Fibroblast of villous mesenchyme (primary cell): ENCODE measurements at places on chromosomes 7 and 10. TPM values are rescaled to one million over a fixed set of nuclear protein-coding genes. Genes with fewer than 3 reads are reported as not detected.

Gene ZNF800
- total RNA-seq: 19.3 and 24.6 TPM in 2 replicates

Gene AFAP1L2
- 5.5 and 7.3 TPM in 2 replicates for total RNA-seq

Gene GPR146
- total RNA-seq: under 0.01 TPM in 1 of 2 replicates, not detected in the other

Gene DBNL
- total RNA-seq: 87.6 and 97.2 TPM in 2 replicates

Gene CNNM1
- 3.5 and 5.8 TPM in 2 replicates for total RNA-seq

Gene RSPH10B2
- total RNA-seq: 0.32 and 0.43 TPM in 2 replicates

Gene SFXN3
- total RNA-seq: 81.6 and 97.0 TPM in 2 replicates

Gene TBX20
- total RNA-seq: 1.3 and 2.6 TPM in 2 replicates

Gene CACNB2
- under 0.01 and 1.3 TPM in 2 replicates for total RNA-seq

Gene MEIG1
- 0.32 TPM in 1 of 2 replicates, not detected in the other for total RNA-seq

Gene GPR15LG
- not detected in 2 replicates for total RNA-seq

Gene TFEC
- total RNA-seq: not detected in 2 replicates

Gene SPDYE16
- not detected in 2 replicates for total RNA-seq

Gene PIP
- not detected in 2 replicates for total RNA-seq

Gene LGI1
- not detected in 2 replicates for total RNA-seq

Gene MACROH2A2
- total RNA-seq: 3.9 TPM in 2 replicates

Gene TRIM50
- total RNA-seq: not detected in 2 replicates

Gene TUBAL3
- not detected in 2 replicates for total RNA-seq

Gene ZNF655
- 75.7 and 88.5 TPM in 2 replicates for total RNA-seq

Gene PDSS1
- total RNA-seq: 4.2 and 6.0 TPM in 2 replicates

Gene CRPPA
- total RNA-seq: 1.6 and 2.6 TPM in 2 replicates

Gene SPDYE2
- total RNA-seq: not detected in 2 replicates

Gene HOXA5
- 7.4 and 10.8 TPM in 2 replicates for total RNA-seq

Gene OR2A1
- under 0.01 TPM in 2 replicates for total RNA-seq

Gene NME8
- total RNA-seq: not detected in 2 replicates

Gene WAPL
- 45.1 and 64.8 TPM in 2 replicates for total RNA-seq

Gene PAX4
- total RNA-seq: not detected in 2 replicates

Gene ANKRD30A
- 0.97 and 1.7 TPM in 2 replicates for total RNA-seq

Gene SORCS1
- total RNA-seq: not detected in 2 replicates

Gene GIGYF1
- total RNA-seq: 15.5 and 19.6 TPM in 2 replicates

Gene CLCN1
- total RNA-seq: under 0.01 TPM in 2 replicates
